ENCODE measurements at places on chromosomes 2 and 18.
A peak's percentile ranks its signal among the peaks of the same experiment; 100 is the strongest.

- DNase-seq = no peak
Measured at GRCh38 chr18:7592305-7593071, 25.4 kb downstream of the PTPRM start.

DNA sequence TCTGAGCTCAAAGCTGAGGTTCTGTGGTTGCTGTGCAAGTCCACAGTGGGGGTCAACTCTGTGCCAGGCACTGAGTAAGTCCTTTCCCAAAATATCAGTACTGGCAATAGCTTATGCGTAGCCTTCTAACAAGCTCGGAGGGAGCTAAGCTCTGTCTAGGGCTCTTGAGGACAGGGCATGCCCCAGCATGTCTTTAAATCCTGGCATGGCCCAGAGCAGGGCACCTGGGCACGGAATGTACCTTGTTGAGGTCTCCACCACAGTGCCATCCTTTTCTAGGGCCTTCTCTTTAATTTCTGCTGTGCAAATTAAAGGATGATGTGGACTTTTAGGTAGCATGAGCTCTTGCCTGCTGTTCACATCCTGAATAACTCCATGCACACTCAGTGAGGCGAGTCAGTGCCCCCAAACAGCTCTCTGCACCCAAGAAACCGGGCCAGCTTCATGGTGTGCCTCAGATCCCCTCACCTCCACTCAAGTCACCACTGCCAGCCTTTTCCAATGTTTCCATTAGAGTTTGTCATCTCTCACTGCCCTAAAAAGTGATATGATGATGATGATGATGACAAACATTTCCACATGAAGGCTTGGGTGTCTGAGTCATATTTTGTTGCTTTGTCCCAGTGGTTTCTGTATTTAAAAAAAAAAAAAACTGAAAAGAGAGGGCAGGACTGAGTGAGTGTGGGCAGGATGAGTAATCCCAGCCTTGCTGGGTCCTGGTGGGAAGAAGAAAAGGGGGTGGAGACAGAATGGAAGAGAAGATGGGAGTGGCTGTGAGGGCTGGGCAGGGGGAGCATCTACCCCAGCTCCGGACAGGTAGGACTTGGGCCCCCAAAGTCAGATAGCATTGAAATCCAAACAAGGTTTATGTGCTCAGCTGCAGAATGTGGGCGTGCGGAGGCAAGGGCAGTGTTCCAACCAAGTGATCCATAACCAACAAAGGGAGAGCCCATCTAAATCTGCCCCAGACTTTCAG is 78.9 kb downstream of the ZBTB7C start:
- no peak for DNase-seq

DNA sequence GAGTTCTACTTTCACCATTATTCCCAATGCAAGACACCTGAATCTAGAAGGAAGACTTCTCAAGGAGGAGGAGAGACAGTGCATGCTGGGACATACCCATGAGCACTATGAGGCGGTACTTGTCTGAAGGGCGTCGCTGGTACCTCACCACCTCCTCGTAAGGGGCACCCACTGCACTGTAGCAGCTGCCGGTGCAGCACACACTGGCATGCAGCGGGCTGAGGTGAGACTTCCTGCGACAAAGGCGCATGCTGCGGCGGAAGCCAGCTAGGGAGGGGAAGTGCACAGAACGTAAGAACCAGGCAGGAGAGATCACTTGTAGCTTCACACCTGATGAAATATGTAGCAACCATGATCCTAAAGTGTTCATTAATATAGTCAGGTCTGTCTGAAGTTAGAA is 12.8 kb upstream of the TMEM237 start:
- no peak for DNase-seq

GRCh38 chr2:200509612-200510433 is at the start of gene KCTD18:
Gene KCTD18 (minus strand): TSS chr2:200510068. CDS start chr2:200507016, 3,052 bp downstream.
- peak; percentile 88 for DNase-seq

DNA sequence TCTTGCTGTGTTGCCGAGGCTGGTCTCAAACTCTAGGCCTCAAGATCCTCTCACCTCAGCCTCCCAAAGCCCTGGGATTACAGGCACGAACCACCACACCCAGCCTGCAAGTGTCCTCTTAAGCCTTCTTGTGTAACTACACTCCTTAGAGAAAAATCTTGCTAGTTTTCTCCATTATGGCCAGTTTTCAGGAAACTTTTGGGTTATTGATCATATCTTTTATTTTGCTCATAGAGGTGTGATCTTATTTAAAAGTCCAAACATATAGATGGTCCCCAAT is 2.4 kb downstream of the SOCS6 start:
- no peak for DNase-seq

- no peak for DNase-seq
Measured at GRCh38 chr2:28581312-28581711, 85.5 kb downstream of the PLB1 start.

DNA sequence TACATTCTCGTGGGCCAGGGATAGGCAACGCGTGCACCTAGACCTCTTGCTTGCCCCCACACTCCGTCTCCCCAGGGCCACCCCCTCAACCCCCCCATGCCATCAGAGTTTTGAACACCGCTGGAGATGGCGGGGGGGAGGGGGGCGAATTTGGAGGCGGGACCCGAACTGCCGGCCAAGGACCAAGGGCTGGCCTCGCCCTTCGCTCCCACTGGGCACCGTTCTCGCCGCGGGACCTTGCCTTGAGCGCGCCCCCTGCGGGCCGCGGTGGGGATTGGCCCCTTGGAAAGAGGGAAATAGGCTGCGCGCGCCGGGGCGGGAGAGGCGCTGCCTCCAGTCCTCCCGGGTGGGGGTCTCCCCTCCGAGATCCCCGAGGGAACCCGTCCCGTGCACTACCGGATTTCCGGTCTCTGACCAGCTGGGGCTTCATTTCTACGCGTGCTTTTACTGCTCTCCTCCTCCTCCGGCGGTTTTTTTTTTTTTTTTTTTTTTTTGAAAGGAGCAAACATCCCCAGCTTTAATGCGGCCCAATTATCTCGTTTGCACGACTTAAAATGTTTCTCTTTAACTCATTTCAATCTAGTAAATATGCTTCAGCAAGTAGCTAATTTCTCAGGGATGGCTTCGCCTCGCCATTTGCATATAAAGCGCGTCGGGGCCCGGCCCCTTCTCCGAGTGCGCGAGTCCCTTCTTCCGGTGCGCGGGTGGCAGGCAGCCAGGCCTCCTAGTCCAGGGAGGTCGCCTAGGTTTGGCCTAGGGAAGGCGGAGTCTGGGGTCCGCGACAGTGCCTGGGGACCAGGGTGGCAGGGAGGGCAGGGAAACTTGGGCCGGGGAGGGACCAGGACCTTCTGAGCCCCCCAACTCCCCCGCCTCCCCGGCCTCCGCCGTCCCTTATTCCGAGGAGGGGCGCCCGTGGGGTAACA is 10.0 kb upstream of the GBX2 start:
- DNase-seq = no peak

DNA sequence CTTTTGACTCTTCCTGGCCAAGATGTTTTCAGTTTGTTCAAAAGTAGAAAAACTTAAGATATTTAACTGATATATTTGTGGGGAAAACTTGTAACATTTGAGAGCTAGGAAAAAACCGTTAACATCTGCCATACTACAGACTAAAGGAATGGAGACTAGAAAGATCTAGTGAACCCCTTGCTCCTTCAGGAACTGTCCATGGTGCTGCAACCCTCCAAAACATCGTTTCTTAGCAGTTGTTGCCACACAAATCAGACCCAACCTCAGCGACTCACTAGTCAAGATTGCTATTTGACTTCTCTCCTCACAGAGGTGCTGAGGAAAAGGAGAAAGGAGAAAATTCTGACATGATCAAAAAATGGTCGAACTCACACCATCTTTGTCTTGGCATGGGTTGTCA is 393.8 kb upstream of the LYPD1 start:
- DNase-seq = no peak

DNA sequence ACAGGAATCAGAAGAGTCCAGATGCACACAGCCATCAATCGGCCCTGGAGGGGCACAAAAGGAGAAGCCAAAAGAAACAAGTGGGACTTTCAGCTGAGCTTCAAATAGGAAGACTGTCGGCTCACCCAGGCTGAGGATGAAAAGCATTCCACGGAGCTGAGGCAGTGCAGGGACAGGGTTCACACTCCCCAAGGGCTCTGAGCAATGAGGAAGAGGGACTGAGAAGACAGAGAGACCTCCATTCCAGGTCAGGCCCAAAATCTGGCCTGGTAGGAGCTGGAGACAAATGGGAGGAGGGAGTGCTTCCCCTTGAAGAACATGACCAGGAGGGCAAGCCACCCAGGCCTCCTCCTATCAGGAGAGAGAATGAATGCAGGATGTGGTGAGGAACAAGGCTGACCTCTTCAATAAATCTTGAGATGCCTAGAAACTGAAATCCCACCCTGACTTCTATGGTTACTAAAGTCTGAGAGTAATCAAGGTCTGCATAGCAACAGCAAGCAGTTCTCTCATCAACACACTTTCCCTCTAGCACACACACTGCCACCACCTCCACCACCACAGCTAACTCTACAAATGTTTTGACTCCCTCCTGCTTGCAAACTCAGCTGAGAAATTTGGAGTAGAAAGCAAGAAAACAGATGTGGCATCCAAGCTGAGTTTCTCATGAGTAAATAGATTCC is 434.4 kb downstream of the TNS1 start:
- DNase-seq = no peak

GRCh38 chr2:173400760-173401159 is 46.1 kb downstream of the CDCA7 start:
- peak; percentile 6 for DNase-seq

GRCh38 chr2:240601061-240601830 is 14.7 kb downstream of the CAPN10 start:
- no peak for DNase-seq

GRCh38 chr2:196406-196805 is 67.4 kb downstream of the SH3YL1 start:
- no peak for DNase-seq

GRCh38 chr2:119029297-119029696 is 87.3 kb downstream of the MARCO start:
- DNase-seq = no peak

DNA sequence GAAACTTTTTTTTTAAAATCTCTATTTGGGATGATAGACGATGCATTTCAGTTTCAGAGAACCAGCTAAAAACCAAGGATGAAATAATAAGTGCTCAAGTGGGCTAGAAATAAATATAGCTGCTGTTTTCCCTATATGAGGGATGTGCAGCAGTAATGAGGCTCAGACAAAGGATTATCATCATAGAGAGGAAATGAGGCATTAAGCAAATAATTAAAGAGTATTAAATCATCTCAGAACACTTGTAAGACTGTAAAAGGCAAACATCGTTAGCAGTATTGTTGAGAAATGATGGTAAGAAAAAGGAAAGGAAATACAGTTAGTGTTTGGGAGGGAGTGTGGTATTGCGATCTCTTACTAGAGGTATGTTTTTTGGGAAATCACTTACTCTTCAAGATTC is 233.5 kb downstream of the TGIF1 start:
- no peak for DNase-seq

DNA sequence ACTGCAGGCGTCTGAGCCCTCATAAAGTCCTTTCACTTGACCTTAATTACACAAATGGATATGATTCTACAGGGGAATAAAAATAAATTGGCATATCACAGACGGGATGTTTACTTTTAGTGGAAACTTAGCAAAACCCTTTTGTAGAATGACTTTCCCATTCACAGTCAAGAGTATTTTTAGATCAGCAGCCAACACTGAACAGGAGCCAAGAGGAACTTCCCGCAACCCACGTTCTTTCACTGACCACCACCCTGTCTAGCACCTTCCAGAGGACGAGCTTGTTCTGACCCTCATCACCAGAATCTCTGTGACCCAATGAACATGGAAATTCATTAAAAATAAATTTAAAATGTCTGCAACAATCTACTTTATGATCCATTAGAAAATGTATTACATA is 119.0 kb upstream of the SNTG2 start:
- no peak for DNase-seq

DNA sequence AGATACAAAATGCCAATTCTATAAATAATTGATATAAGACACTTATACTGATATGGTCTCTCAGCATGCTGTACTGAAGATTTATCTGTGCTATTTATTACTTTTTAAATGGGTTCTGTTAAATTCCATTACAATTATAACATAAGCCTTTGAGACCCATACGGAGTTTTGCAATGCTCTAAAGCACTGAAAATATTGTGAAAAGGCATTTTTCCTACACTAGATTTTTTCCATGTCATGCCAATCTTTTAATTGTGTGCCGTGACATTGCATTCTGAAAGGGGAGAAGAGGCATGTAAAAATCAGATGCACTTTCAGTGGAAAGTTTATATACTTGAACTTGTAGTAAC is 46.5 kb downstream of the EFEMP1 start:
- no peak for DNase-seq

GRCh38 chr18:25341831-25342230 is 10.1 kb downstream of the ZNF521 start:
- DNase-seq = no peak

DNA sequence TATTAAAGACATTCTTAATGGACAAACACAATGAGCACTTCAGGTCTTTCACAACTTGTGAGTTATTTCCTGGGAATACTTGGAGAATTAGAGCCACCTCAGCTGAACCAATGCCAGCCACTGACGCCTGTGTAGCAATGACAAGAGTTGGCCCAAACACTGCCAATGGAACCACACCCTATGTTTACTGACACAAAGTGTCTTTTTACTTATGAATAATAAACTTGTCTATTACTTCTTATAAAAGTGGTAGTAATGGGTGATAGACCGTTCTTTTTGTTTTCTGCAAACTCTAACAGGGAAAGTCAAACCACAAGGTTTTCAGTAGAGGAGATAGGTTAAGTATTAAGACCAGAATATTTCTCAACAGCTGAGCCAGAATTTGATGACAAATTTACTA is 12.5 kb upstream of the CHAC2 start:
- DNase-seq = no peak

GRCh38 chr18:4605212-4605611 is 150.1 kb upstream of the DLGAP1 start:
- DNase-seq = no peak

GRCh38 chr2:8678731-8679566 is 2.9 kb upstream of the ID2 start:
- DNase-seq = peak; percentile 86

- DNase-seq = no peak
Measured at GRCh38 chr2:2600366-2600765, 269.3 kb upstream of the MYT1L start.

- DNase-seq = no peak
Measured at GRCh38 chr2:9984871-9985480, 33.5 kb downstream of the GRHL1 start.

DNA sequence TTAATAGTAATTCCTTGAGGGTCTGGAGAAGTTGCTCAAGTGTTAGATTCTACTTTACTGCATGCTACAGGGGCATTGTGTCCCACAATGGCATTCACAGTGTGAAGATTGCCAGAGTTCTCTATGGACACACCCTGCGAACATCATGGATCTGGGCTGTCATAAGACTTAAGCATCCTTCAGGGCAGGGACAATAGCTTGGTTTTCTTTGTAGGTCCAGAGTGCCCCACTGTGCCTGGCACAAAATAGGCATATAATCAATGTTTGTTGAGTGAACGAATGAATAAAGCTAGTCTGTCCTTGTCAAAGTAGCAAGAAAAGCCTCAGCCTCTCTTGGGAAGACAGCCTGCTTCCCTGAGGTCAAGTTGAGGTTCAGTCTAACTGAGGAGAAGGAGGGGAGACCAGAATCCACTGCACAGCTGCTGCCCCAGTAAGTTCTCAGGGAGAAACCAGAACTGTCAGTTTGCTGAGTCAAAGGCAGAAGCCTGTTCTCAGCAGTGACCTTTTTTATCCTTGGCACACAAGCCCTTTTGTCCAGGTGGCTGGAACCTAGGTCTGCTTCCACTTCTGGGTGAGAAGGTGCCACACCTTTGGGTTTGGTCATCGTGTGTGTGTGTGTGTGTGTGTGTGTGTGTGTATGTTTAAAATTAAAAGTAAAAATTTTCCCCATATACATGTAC is 15.0 kb downstream of the INPP4A start:
- DNase-seq = no peak
